ENCODE measurements at places on chromosomes 11 and 22. TPM values are rescaled to one million over a fixed set of nuclear protein-coding genes. Genes with fewer than 3 reads are reported as not detected.
A peak's percentile ranks its signal among the peaks of the same experiment; 100 is the strongest.

- DNase-seq = no peak
Measured at GRCh38 chr11:124834526-124835180, 30.6 kb upstream of the ROBO3 start.

DNA sequence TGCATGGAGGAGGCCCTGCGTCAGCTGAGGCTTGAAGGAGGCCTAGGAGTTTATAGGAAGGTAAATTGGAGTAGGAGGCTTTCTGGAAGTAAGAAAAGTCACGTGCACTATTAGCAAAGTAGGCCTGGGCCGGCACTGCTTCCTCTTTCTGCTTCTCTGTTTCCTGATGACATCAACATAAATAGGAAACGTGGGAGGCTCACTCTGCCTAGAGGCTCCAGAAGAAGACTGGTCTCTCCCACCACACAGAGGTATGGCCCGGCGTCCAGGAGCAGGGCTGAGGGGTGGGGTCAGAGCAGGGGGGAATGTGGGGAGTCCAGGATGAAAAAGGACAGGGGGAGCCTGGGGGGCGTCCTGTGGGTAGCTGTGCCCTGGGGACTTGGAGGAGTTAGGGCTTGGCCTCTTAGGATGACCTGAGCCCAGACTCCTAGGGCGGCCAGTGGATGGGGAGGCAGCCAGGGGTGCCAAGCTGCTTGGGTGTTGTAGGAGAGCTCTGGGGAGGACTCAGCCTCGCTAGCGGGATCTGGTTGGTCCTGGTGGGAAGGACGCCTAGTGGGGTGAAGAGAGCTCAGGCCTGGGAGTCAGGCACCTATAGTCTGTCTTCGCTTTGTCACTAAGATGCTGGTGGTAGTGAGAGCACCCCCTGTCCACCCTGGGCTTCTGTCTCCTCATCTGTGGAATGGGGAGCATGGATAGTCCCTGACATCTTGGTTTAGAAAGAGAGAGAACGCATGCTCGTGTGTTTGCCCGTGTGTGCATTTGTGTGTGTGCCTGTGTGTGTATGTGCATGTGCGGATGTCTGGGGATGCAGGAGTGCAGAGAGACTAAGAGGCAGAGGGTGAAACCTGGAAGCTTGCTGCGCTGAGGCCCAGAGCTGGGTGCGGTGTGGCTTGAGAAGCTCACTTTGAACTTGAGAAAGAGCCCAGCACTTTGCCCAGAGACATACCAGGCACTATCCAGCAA is at the start of gene CSF2RB:
Gene CSF2RB (plus strand): TSS at position 202 of the 963 bp plus-strand sequence. CDS start 8,580 bp downstream, outside the sequence.
- DNase-seq = peak; percentile 85

DERL3 gene
- total RNA-seq = 6.7 TPM

GRCh38 chr22:32751065-32751767 is 50.3 kb upstream of the TIMP3 start:
- DNase-seq = no peak

PKNOX2 gene
- total RNA-seq = not detected

GRCh38 chr11:124670732-124671131 is 2.8 kb downstream of the SIAE start:
- DNase-seq = peak; percentile 76

DNA sequence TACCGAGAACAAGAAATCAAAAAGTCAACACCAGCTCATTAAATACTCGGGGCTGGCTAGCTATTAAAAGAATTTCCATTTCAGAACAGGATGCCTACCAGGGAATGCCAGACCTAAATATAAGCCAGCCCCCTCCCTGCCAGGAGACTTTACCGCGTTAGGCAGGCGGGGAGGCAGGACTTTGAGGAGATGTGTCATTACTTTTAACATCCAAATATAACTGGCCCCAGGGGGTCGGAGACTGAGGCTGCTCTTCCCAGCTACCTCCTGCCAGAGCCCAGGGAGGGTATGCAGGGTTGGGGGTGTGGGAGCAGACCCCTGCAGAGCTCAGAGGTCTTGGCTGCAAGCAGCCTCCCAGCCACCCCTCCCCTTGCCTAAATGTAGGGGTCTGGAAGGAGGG is 183.5 kb downstream of the DSCAML1 start:
- no peak for DNase-seq

ASPHD2 gene
- total RNA-seq = 1.9 TPM

RPS25 gene
- total RNA-seq = 1,067 TPM

DNA sequence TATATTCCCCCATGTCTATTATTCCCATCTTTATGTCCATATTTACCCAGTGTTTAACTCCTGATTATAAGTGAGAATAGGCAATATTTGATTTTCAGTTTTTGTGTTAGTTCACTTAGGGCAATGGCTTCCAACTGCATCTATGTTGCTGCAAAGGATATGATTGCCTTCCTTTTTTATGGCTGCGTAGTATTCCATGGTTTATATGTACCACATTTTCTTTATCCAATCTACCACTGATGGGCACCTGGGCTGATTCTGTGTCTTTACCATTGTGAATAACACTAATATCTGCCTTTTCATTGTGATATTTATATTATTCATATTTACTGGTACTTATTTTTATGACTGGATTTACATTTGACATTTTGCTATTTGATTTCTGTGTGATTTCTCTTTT is 649.6 kb downstream of the NTM start:
- DNase-seq = no peak

PRG3 gene
- total RNA-seq = not detected

DNA sequence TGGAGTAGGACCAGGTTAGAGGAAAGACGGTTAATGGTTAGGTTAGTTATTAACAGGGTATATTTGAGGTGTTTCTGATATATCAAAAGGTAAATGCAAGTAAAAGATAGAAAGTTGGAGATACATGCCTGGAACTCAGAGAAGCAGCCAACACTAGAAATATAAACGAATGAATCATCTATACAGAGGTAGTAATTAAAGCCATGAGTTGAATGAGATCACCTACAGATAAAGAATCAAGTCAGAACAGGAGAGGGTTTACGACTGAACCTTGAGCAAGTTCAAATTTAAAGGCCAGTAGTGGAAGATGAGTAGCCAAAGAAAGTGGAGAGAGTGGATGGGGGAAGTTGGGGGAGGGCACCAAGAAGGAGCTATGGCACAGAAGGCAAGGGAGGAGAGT is 73.9 kb downstream of the SPON1 start:
- no peak for DNase-seq

DNA sequence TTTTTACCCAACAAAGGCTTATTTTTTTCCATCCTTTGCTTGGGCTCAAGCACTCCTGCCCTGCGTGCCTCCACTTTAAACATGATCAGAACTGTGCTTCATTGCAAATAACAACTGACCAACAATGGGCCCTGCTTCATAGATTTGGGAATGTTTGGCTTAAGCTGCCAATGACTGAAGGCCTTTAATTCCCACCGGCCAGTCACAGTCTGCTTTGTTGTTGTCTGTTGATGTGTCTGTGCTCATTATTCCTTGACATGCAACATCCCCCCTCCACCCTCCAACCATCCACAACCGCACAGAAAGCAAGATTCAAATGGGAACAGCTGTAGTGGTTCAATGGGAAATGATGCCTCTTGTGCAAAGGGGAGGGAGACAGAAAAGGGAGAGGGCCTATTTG is 23.0 kb downstream of the PAX6 start:
- no peak for DNase-seq

GRCh38 chr22:23911318-23911980 is 17.3 kb downstream of the MIF start:
- no peak for DNase-seq
